ENCODE measurements at places on chromosomes 7 and 10.

DNA sequence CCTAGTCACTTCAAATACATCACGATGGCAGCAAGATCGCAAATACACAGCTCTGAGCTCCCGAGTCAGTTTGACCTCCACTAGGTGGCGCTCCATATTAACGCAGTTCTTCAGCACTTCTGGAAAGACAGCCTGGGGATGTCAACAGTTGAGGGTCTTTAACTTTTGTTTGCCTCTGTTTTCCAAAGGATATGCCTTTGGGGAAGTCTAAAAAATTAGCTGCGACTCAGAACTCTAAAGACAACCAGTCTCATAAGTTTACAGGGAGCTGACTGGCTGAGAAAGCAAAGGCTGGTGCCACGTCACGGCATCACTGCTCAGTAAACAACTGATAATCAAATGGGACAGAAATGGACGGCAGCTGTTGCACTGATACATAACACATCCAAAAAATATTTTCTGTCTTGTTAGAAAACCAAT lies 458.8 kb downstream of the SORCS1 start:
- DNase-seq, result no peak

DNA sequence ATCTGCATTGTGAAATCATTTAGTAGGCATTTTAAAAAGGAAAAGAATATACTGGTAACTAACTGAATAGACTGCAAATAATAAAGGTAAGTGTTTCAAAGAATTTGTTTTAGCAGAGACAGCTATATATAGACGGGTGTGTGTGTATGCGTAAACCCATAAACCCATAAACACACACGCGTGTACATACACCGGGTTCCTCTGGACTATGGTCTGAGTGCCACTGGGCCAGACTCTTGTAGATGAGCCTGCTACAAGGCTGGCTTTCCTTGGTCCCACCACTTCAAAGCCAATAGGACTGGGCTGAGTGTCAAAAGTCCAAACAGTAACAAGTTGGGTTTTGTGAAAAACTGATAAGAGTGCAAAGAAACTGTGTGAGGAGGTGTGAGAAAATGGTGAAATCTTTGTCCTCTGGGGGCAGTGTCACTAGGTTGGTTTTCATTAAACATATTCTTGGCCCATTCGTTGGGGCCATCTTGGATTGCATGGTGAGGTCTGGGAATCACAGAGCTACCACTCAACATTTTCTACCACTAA lies 39.8 kb downstream of the GNA12 start:
- no peak for DNase-seq

DNA sequence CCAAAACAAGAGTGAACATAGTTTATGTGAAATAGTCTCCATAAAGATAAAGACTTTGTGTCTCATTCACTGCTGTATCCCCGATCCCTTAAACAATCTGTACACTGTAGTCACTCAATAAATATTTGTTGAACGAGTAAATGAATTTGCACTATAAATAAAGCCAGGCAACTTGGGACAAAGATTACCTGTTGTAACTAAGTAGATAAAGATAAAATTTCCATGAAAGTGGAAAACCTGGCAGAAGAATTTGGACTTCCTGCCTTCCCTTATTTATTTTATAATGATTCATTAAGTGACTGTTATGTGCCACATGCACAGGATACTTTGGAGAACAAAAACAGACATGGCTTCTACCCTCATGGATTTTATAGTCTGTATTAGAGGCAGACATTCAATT lies 277.7 kb upstream of the KAT6B start:
- DNase-seq, result no peak

DNA sequence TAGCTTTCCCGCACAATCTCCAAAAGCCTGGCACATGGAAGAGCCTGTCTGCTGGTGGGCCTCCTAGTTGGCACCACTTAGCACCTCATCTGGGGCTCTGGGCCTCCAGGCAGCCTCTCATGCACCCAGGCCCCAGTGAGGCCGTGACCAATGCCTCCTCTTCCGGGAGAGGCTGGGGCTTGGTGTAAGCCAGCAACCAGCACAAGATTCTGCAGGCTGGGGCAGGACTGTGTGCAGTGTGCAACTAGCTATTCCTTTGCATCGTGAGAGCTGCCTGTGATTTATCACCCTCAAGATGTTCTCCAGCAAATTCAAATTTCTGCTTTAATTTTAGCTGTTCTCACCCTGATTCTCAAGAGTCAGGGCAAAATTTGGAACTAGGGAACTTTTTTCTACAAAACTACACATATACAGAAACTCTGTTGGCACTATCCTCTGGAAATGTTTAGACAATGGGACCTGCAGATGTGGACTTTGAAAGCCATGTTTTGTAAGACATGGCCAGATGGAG lies 603.7 kb upstream of the MKI67 start:
- DNase-seq, result no peak

DNA sequence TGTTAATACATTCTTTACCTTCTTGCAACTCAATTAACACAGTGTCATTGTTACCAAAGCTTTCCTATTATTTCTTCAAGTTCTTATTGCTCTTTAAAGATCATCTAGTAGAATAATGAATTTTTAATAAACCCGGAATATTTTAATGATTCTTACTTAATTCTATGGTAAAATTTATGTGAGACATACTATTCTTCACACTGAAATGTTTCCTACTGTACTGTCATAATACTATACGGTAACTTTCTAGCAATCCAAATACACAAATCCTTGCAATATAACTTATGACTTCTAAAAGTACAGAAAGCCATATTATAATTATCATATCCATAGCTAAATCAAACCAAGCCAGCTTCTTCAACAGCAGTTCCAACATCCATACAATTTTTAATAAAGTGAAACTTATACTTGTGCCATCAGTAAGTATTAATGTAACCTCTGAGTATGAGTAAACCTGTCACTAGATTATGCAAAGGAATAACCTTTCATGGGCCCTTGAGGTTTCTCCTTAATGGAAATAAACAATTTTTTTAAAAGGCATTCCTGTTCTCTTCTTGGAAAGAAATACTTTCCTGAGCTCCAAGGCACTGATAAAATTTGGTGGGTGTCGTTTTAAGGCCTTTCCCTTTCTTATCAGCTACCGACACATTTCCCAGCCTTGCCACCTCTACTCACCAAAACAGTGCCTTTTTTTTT lies 87.4 kb downstream of the IMMP2L start:
- DNase-seq, result no peak

- DNase-seq, result no peak
These were observed 119.1 kb upstream of the KMT2E start for GRCh38 chr7:104894726-104895521.

- no peak for DNase-seq
These were observed 191.4 kb downstream of the EBF3 start for GRCh38 chr10:129772468-129773358.

DNA sequence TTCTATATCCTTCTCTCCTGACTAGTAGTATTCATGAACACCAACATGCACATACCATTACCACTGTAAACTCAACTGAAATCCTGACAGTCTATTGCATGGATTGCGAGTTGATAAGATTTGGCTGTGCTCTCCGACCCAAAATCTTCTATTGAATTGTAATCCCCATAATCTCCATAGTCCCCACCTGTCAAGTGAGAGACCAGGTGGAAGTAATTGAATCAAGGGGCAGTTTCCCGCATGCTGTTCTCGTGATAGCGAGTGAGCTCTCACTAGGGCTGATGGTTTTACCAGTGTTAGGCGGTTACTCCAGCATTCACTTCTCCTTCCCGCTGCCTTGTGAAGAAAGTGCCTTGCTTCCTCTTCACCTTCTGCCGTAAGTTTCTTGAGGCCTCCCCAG lies 261.8 kb downstream of the PHF14 start:
- no peak for DNase-seq

GRCh38 chr10:13890233-13891127 lies 303.7 kb downstream of the PRPF18 start:
- DNase-seq, result no peak

GRCh38 chr7:37726016-37726415 lies 42.5 kb downstream of the GPR141 start:
- DNase-seq, result no peak

DNA sequence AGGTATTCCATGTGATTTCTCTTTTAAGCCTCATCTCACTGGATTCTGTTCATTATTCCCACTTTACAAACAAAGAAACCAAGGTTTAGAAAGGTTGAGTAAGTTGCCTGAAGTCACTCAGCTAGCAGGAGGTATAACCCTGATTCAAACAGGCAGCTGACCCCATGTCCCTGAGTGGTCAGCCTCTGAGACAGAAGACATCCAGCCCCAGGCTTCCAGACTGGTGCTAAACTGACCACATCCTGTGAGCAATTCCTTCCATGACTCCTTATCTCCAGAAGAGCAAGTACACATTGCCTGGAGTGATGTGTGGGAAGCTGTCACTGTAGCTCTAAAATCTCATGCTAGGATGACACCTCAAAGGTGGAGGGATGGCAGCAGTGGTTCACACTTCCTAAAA lies 3.7 kb downstream of the PLPP4 start:
- no peak for DNase-seq

DNA sequence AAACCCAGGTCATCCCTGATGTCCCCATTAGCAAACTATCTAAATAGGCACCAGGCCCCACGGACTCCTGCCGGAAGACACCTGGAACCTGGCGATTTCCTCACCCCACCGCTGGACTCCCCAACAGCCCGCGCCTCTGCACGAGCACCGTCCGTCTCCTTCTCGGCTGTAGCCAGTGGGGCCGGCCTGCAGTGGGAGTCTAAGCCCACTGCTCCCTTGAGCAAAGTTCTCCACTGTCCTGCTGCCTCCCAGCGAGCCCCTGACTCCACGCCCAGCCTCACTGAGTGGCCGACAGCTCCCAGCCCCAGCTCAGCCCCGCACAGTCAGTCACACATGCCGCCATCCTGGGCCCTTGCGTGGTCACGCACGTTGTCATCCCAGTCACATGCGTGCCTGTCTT lies 211.3 kb upstream of the PPP2R2D start:
- no peak for DNase-seq

DNA sequence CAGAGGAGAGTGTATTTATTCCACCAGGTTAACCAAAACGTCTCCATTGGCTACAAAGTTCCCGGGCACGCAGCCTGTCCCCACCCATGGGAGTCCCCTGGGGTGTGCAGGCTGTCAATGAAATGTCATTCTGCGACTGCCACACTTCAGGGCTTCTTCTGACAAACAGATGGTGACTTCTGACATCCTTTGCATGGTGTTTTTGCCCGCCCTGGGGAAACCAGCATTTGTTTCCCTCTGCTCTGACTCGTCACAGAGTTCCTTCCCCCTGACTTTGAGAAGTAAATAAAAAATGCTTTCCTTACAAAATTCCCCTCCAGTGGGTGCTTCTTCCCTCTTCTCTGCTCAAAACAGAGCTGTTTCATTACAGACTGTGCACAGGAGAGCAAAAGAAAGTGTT lies 38.2 kb downstream of the TNS3 start:
- DNase-seq, result no peak

DNA sequence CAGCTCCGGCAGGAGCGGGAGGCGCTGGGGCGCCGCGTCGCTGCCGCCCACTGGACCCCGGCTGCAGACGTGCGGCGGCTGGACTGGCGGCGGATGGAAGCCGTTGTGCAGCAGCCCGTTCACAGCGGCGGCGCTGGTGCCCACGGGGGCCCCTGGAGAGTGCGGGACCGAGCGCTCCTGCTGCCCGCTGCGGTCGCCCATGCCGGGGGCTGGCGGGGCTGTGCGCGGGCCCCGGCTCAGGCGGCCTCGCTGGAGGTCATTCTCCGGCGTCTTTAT lies 413 bp downstream of the PANK1 start:
- DNase-seq, result no peak

GRCh38 chr10:32207544-32207943 lies 139.4 kb downstream of the EPC1 start:
- DNase-seq, result peak; percentile 49

DNA sequence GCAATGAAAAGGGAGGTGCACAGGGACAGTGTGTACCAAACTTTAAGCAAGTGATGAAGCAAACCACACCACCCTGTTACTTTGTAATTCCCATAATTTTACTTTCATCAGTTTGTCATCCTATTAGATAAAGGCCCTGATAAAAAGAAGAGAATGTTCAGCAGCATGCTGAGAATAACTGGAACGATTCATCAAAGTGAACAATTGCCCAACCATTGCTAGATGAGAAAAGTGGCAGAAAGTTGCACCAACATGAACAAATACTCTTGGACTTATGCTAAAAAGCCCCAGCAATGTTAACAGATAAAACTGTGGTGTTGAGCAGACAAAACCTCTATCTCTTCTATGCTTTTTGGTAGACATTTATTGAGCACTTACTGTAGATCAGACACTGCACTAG lies 75.5 kb upstream of the PCGF5 start:
- no peak for DNase-seq

GRCh38 chr7:91165846-91166230 lies 98.4 kb upstream of the FZD1 start:
- DNase-seq, result no peak

- no peak for DNase-seq
These were observed 223.2 kb downstream of the PRKG1 start for GRCh38 chr10:51297438-51297837.

GRCh38 chr10:123913688-123914268 lies 22.2 kb upstream of the CPXM2 start:
- no peak for DNase-seq

DNA sequence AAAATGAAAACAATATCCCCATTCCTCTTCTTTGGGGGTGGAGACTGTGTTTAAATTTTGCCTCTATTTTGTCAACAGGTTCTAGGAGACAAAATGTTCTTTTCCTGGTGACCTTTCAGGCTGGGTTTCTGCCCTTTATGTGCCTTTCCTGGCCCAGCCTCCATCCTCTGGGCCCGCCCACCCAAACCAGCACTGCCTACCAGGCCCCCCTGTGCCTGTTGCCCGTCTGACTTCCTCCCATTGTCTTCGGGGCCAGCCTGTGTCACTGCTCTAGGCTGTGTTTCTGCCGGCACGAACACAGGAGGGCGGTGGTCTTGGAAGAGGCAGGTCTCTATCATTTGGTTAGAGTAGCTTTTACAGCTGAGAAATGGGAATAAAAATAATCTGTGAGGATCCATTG lies 13.9 kb downstream of the TSPAN14 start:
- DNase-seq, result no peak

DNA sequence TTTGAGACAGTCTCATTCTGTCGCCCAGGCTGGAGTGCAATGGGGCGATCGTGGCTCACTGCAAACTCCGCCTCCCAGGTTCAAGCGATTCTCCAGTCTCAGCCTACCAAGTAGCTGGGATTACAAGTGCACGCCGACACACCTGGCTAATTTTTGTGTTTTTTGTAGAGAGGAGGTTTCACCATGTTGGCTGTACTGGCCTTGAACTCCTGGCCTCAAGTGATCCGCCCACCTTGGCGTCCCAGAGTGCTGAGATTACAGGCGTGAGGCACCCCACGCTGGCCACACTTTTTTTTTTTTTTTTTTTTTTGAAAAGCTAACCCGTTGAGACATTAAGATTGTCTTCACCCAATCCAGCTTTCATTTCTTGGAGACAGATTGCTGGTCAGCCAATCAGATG lies 2.1 kb downstream of the ZNF273 start:
- no peak for DNase-seq

DNA sequence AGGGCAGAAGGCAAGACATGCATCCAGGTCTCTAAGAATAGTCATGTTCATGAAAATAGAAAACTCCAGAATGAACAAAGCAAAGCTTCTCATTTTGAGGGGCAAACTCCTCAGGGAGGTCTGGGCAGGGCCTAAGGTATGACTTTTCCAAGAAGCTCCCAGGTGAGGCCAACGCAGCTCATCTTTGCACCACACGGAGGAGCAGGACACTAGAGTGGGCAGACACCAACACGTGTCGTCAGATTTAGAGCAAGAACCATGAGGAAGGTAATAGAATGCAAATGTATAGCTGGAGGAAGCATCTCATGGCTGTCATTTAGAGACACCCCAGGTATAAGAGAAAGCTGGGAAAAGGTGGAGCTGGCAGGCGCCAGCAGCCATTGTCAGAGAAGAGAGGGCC lies 95.7 kb downstream of the WDFY4 start:
- DNase-seq, result no peak

- DNase-seq, result no peak
These were observed 38.0 kb downstream of the ZNRF2 start for GRCh38 chr7:30322271-30323005.

Measured in stimulated activated CD4-positive, alpha-beta T cell treated with anti-CD3 and anti-CD28 coated beads, Interleukin-1b, Interleukin-23, amount 100 ng/mL, for 24 hours (primary cell).